ENCODE measurements at places on chromosomes 16 and 17.

DNA sequence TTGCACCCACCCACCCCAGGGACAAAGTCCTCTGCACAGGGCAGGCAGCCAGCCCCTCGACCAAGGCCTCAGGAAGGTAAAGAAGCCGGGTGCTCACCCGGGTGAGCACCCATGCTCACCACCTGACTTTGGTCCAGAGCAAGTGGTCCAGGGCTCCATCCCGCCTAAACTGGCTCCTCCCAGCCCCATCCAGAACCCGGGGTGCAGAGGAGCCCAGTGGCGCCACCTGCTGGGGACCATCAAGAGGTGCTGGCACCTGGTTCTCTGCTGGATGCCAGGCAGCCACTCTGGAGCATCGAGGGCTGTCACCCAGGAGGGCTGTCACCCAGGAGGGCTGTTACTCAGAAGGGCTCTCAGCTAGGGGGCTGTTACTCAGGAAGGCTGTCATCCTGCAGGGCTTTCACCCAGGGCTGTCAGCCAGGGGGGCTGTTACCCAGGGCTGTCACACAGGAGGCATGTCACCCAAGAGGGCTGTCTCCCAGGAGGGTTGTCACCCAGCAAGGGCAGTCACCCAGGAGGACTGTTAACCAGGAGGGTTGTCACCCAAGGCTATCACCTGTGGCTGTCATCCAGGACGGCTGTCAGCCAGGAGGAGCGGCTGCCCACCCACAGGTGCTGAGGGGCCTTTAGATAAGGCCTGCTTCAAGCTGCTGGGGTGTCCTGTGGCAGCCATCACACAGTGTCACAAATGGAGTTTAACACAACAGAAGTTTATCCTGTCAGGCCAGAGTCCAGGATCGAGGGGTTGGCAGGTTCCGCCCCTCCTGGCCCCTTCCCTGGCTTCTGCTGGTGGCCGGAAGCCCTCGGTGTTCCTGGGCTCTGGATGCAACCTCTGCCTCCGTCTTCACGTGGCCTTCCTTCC lies 98.5 kb downstream of the TNFRSF13B start:
- peak; percentile 74 for DNase-seq

- DNase-seq: no peak
Measured at GRCh38 chr17:51572115-51572514, 311.8 kb downstream of the UTP18 start.

- no peak for DNase-seq
Measured at GRCh38 chr17:78430892-78431691, 52.6 kb downstream of the PGS1 start.

GRCh38 chr17:37706446-37706845 lies 38.4 kb downstream of the HNF1B start:
- no peak for DNase-seq

GRCh38 chr17:11459861-11460331 lies 138.4 kb upstream of the DNAH9 start:
- no peak for DNase-seq

GRCh38 chr17:66310528-66311148 lies 8.2 kb downstream of the PRKCA start:
- DNase-seq: no peak

- no peak for DNase-seq
Measured at GRCh38 chr16:79821911-79822310, 221.4 kb upstream of the MAF start.

- DNase-seq: no peak
Measured at GRCh38 chr17:40873801-40874200, 6.8 kb upstream of the KRT12 start.

DNA sequence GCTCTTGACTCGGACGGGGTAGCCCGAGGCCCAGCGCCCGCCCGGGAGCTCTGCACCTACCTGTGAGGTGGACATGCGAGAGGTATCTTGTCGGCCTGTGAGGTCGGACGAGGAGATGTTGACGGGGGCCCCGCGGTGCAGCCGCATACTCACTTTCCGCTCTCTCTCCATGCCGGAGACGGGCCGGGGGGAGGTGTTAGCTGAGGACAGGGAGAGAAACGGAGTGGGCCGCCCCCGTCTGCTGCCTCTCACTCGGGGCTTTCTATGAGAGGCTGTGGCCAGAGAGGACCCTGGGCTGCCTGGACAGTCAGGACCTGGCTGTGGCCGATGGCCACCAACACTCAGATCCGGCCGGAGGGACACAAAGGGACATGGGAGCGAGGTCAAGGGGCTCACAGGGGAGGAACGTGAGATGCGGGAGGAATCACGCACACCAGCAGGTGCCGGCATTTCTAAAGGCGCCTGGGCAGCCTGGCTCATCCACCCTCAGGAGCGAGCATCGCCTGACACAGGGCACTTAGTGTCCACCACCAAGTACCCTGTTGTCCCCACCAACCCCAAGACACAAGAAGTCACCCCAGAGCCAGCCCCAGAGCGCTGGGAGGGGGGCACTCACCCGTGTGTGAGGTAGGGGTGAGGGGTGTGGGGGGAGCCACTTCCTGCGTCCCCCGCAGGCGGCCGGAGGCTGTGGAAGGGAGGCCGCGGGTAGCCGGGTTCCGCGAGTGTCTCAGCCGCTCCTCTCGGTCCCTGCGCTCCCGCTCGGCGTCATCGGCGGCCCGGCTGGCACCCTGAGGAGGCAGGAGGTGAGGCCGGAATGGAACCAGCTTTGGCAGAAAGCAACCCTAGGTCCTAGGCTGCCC lies 20.2 kb downstream of the SLC16A3 start:
- DNase-seq: no peak

GRCh38 chr17:66337866-66338485 lies 35.6 kb downstream of the PRKCA start:
- DNase-seq: no peak

GRCh38 chr16:81601008-81601428 lies 156.4 kb downstream of the CMIP start:
- DNase-seq: no peak

DNA sequence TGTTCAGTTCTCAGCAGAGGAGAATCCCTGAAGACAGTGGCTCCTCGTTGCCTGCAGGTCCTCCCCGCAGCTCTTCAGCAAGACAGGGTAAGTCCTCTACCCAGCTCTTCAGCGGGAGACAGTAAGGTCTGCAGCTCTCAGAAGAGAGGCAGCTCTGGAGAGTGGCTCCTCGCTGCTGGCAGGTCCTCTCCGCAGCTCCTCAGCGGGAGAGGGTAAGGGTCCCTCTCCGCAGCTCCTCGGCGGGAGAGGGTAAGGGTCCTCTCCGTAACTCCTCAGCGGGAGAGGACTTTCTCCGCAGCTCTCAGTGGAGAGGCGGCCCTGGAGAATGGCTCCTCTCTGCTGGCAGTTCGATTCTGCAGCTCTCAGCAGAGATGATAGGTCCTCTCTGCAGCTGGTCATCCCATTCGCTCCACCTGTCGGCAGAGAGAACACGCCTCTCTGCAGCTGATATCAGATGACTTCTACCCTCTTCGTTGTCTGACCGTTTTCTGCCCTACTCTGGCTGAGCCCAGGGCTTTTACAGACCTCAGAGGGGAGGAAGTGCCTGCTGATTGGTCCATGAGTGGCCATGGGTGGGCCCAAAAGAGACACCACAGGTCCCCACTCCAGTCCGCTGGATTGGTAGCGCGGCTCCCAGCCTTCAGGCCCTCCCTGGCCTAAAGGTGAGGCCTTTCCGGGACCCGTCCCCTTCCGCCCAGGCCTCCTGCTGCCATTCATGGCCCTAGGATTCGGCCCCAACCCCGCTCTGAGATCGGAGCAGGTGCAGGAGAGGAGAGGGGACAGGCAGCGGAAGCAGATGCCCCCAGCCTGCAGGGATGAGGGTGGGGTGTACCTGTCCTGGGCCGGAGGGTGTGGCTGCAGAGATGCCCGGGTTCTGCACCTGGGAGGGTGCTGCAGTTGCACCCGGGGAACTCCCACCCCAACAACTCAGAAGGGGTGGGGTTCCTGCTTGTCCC lies 11.9 kb upstream of the SHCBP1 start:
- DNase-seq: no peak

DNA sequence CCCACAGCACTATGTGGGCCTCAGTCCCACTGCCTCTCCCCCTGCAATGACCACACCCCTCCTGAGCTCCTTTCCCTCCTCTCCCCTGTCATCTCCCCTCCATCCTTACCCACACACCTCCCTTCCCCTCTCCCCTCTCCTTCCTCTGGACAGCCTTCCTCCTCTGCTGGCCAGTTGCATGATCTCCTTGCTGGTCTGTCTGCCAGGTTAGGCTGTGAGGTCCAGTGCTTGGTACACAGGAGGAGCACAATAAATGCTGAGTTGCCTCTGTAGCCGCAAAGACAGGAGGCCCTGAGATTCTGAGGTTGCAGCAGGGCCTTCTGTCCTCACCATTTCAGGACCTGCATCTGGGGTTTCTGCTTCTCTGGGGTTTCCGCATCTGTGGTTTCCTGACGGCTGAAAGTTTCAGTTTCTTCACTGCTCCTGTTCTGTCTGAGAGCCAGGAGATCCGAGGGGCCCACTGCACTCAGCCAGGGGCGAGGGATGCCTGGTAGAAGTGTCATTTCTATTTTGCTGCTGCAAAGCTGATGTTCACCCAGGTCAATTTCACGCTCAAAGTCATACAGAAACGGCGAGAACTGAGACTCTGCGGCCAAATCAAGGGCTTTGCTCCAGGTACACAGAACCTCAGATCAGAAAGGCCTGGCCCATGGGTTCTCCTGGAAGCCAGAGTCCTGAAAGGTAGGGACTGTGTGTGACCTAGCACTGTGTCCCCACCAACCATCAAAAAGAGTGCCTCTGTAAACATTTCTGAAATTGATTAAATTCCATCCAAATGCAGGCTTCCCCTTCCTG lies 4.6 kb upstream of the SLC12A3 start:
- peak; percentile 76 for DNase-seq

DNA sequence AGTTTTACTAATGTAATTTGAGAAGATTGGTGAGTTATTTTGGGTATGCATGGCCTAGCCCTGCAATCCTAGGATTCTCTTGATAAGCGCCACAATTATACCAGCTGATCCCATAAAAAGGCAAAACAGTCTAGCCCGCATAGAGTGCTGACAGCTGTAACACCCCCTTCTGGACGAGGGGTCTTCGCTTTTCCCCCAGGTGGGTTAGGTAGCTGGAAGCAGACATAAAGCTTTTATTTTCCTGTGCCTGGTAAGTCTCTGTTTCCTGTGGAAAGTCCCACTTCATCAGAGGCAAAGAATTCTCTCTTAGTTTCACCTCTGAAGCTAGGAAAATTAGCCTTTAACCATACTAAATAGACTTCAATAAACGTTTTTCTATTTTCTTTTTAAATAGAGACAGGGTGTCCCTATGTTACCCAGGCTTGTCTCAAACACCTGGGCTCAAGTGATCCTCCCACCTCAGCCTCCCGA lies 108.3 kb downstream of the YPEL2 start:
- DNase-seq: no peak

- no peak for DNase-seq
Measured at GRCh38 chr16:84513123-84513522, 8.7 kb upstream of the MEAK7 start.

DNA sequence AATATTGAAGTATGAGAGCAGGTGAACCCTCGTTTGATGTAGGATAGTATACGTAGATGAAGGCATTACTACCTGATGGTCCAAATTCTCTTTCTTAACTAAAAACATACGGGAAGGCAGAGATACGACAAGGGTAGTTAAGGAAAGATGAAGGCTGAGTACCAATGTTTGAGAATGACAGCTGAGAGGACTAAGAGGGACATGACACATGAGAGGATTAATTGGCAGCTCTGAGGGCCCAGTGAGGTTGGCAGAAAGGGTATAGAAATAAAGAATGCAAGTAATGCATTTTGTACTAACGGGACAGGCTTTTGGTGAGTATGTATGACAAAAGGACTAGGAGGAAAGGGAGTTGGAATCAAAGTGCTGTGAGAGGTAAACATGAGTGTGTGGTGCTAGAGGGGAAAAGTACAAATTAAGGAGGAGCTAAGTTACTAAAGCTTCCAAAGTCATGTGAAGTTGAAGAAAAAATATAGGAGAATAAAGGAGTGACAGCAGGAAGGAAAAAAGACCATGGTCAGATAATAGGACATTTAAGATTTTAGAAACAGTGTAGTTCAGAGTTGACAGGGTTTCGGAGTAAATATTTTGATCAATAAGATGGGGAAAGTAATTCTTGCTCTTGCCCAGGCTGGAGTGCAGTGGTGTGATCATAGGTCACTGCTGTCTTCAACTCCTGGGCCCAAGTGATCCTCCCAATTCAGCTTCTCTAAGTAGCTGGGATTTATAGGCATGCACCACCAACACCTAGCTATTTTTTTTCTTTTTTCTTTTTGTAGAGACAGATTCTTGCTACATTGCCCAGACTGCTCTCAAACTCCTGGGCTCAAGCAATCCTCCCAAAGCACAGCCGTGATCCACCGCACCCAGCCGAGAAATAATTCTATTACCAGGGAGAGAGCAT lies 43.1 kb upstream of the ITGA2B start:
- DNase-seq: no peak

DNA sequence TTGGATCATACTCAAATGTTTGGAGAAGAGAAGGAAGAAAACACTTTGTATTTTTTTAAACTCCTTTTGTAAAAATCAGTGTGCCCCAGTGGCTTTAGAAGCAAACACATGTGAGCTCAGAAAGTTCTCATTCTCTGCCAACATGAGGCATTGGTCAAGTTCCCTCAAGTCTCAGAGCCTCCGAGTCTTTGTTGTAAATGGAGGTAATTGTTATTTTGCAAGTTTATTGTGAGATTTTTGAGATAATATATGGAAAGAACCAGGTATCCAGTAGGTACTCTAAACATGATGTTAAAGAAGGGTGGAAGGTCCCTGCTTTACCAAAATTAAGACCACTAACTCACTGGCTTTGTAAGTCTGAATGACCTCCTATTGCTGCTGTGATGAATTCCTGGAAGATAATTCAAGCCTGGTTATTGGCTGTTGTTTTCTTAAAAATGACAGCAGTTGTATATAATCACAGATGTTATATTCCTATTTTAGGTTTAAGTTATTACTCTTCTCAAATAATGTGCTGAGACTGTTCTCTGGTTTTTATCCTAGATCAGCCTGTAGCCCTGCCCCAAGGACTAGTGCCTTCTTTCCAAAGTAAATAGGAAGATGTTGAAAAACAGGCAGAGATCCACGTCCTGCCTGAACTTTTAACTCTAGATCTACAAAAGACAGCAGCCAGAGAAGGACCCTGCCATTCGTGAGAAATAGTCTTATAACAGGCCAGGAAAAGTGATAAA lies 2.4 kb downstream of the HLF start:
- no peak for DNase-seq

GRCh38 chr16:13510425-13511151 lies 409.4 kb upstream of the ERCC4 start:
- no peak for DNase-seq

GRCh38 chr16:66539623-66540469 lies 10.1 kb downstream of the TK2 start:
- DNase-seq: no peak

DNA sequence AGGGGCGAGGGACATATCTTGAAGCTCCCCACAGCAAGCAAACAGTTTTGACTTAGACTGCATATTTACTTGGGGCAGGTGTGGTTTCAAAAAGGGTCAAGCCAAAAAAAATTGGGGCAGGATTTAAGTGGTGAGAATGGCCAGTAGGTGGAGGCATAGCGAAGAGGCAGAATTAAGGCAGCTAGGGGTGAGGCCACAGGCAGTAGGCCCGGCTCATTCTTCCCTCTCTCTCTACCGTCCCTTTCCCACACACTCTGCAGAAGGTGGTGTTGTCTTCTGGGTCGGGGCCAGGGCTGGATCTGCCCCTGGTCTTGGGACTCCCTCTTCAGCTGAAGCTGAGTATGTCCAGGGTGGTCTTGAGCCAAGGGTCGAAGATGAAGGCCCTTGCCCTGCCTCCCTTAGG lies 2.6 kb downstream of the SHBG start:
- DNase-seq: no peak

Measured in GM12892 (cell line).